A549 treated with dexamethasone at 1 μM for 4 hours (cell line): ENCODE measurements at places on chromosomes 7 and 10. TPM values are rescaled to one million over a fixed set of nuclear protein-coding genes. Genes with fewer than 3 reads are reported as not detected.

The DMBT1 gene
- 0.24 to 0.33 TPM (median 0.29 TPM) in 5 replicates for total RNA-seq

The HPSE2 gene
- not detected in 5 replicates for total RNA-seq

The ATG9B gene
- total RNA-seq, result 0.39 to 0.69 TPM (median 0.61 TPM) in 5 replicates

The PPP1R3C gene
- total RNA-seq, result 20.7 to 25.4 TPM (median 21.2 TPM) in 5 replicates

The TBX20 gene
- 1.4 to 3.6 TPM (median 3.1 TPM) in 5 replicates for total RNA-seq

The CLEC5A gene
- total RNA-seq, result not detected in 5 replicates

The HSPA12A gene
- total RNA-seq, result 7.0 to 10.6 TPM (median 10.3 TPM) in 5 replicates

The GPRIN2 gene
- total RNA-seq, result 23.8 to 39.9 TPM (median 33.0 TPM) in 5 replicates

The ZWINT gene
- 79.0 to 98.8 TPM (median 83.4 TPM) in 5 replicates for total RNA-seq

The GNGT1 gene
- total RNA-seq, result not detected in 5 replicates

The OR13A1 gene
- 0.04 to 0.05 TPM in 2 of 5 replicates, not detected in the others for total RNA-seq

The TMEM196 gene
- not detected in 5 replicates for total RNA-seq

The ZRANB1 gene
- 8.2 to 10.7 TPM (median 10.1 TPM) in 5 replicates for total RNA-seq

The PLEKHS1 gene
- 0.03 to 0.05 TPM (median 0.04 TPM) in 4 of 5 replicates, not detected in the other for total RNA-seq

The CRYGN gene
- total RNA-seq, result not detected in 5 replicates

The JAZF1 gene
- total RNA-seq, result 4.4 to 7.7 TPM (median 6.6 TPM) in 5 replicates

The TMEM229A gene
- total RNA-seq, result not detected in 5 replicates

The ZNF783 gene
- 3.8 to 6.8 TPM (median 5.8 TPM) in 5 replicates for total RNA-seq

The AGBL3 gene
- total RNA-seq, result 0.56 to 1.1 TPM (median 1.1 TPM) in 5 replicates

The MAGI2 gene
- 0.27 to 0.47 TPM (median 0.32 TPM) in 5 replicates for total RNA-seq
